ENCODE measurements at places on chromosomes 5 and 9.

DNA sequence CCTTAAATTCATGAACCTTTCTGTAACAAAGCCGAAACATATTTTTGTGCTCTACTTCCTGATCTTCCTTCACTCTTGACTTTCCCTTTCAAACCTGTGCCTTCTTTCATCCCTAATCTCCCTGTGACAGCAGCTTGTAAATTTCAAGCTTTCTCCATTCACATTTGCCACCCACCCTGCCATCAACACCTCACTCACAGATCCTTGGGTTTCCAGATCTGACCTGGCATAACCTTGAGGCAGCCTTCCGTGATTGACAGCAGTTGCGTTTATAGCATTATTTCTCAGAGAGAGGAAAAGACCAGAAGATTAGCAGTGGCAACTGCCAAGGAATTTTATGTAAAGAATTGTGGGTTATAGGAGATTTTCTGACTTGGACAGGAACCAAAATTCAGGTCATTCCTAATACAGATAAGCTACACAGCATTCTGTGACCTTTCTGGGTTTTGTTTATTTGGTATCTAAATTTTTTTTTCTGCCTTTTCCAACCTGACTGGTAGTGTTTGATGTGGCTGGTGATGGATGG is 260.0 kb downstream of the NR2F1-AS1 start:
- peaks cover 3% of the 10 kb centered on the region for H3K27me3 ChIP-seq
- H3K36me3 ChIP-seq, result no peaks in the 10 kb centered on the region
- DNase-seq, result no peak
- no peak overlapping the region for H3K4me3 ChIP-seq
- H3K27ac ChIP-seq, result no peak overlapping the region

GRCh38 chr5:44640945-44641456 is 167.7 kb upstream of the MRPS30 start:
- peaks cover 5% of the 10 kb centered on the region for H3K27me3 ChIP-seq
- no peak overlapping the region for H3K4me3 ChIP-seq
- no peak for DNase-seq
- no peak overlapping the region for H3K27ac ChIP-seq
- H3K36me3 ChIP-seq, result no peaks in the 10 kb centered on the region

DNA sequence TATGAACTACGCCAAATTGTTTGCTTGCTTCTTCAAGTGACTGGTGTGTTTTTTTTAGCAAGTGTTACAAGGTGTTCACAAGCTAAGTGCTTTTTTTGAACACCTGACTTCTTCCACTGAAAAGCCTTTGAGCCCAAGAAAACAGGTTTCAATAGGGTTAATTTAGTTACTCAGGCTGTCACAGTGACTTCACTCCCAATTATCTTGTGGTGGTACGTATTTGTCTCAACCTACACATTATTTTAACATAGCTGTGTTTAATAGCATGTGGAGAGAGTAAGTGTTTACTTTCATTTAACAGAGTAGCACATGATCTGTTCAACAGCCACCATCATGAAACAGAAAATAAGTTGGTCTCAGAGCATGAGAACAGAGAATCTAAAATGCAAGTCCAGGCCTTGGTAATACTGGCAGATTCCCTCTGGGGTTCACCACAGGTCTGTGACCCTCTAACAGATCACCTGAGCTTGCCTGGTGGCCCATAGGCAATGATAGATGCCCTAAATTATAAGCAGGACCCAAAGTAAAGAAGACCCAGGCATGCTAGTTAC is 267.7 kb upstream of the SMARCA2 start:
- H3K4me3 ChIP-seq, result no peak overlapping the region
- no peak for DNase-seq
- no peaks in the 10 kb centered on the region for H3K36me3 ChIP-seq
- no peak overlapping the region for H3K27ac ChIP-seq
- no peaks in the 10 kb centered on the region for H3K4me1 ChIP-seq
- no peaks in the 10 kb centered on the region for H3K27me3 ChIP-seq

GRCh38 chr9:73179589-73179988 is 27.9 kb downstream of the ANXA1 start:
- no peak overlapping the region for H3K27ac ChIP-seq
- no peaks in the 10 kb centered on the region for H3K4me1 ChIP-seq
- DNase-seq, result no peak
- H3K4me3 ChIP-seq, result no peak overlapping the region
- no peaks in the 10 kb centered on the region for H3K36me3 ChIP-seq
- no peaks in the 10 kb centered on the region for H3K27me3 ChIP-seq

- no peaks in the 10 kb centered on the region for H3K4me1 ChIP-seq
- no peaks in the 10 kb centered on the region for H3K27me3 ChIP-seq
- DNase-seq, result peak; percentile 62
- peaks cover 4% of the 10 kb centered on the region for H3K36me3 ChIP-seq
- no peak overlapping the region for H3K4me3 ChIP-seq
Observed at GRCh38 chr5:77129391-77129990, 42.4 kb upstream of the ZBED3 start.

DNA sequence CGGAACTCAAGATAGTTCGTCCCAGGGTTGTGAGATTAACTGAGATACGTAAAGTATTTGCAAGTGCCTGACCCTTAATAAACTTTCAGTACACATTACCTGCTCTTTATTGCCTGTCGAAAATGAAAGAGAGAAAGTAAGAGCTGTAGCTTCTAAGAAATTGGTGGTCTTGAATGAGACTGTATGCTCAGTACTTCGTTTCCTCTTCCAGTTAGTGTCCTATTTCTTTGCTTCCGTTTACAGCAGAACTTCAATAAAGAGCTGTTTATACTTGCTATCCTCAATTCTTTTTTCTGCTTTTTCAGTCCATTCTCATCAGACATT is 534 bp downstream of the SRFBP1 start:
- H3K27me3 ChIP-seq, result peaks cover 16% of the 10 kb centered on the region
- DNase-seq, result no peak
- peak overlapping the region; percentile 96 for H3K4me3 ChIP-seq
- H3K4me1 ChIP-seq, result peaks cover 26% of the 10 kb centered on the region
- peak overlapping the region; percentile 99 for H3K27ac ChIP-seq
- H3K36me3 ChIP-seq, result peaks cover 14% of the 10 kb centered on the region

DNA sequence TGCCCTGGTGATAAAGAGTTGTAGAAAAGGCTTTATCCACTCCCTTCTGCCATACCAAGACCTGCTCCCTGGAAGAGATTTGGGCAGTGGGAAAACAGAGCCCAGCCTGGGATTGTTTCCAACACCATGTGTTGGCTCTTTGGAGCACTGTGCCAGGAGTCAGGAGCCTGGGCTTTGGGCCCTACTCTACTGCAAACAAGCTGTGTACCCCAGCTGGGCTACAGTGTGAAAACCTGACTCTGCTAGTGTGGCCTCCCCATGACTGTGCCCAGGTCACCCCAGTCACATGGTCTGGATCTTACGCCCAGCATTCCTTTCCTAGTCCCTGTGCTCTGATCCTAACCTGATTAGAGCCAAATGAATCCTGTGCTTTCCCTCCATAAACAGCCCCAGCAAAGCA is 39.3 kb upstream of the SHB start:
- DNase-seq, result no peak
- no peak overlapping the region for H3K4me3 ChIP-seq
- H3K36me3 ChIP-seq, result peaks cover 3% of the 10 kb centered on the region

DNA sequence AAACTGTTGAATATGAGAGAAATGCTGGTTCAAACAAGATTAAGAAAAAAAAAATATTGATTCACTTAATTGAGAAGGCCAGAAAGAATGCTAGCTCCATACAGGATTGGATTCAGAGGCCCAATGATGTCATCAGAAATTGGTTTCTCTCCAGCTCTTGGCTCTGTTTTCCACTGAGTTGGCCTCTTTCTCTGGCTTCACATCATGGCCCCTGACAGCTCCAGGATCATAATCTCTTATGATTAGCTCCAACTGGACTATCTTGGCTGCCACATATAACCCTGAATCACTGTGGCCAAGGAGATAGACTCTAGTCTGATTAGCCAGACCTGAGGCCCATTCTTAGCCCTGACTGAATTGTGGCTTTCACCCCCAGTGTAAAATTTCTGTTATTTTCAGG is 244.7 kb upstream of the GRAMD2B start:
- no peak for DNase-seq
- H3K27ac ChIP-seq, result no peak overlapping the region
- H3K4me3 ChIP-seq, result no peak overlapping the region

GRCh38 chr5:140093866-140094265 is 20.0 kb upstream of the PURA start:
- H3K4me3 ChIP-seq, result no peak overlapping the region
- no peaks in the 10 kb centered on the region for H3K4me1 ChIP-seq
- DNase-seq, result no peak

GRCh38 chr5:137497396-137498290 is 1.5 kb downstream of the SPOCK1 start:
- H3K36me3 ChIP-seq, result no peaks in the 10 kb centered on the region
- H3K27me3 ChIP-seq, result peaks cover 7% of the 10 kb centered on the region
- H3K27ac ChIP-seq, result no peak overlapping the region
- H3K4me3 ChIP-seq, result peak overlapping the region; percentile 62
- H3K4me1 ChIP-seq, result no peaks in the 10 kb centered on the region

- H3K4me3 ChIP-seq, result no peak overlapping the region
- DNase-seq, result no peak
- no peaks in the 10 kb centered on the region for H3K36me3 ChIP-seq
- no peaks in the 10 kb centered on the region for H3K4me1 ChIP-seq
- no peaks in the 10 kb centered on the region for H3K27me3 ChIP-seq
- no peak overlapping the region for H3K27ac ChIP-seq
Observed at GRCh38 chr5:63823583-63823982, 138.7 kb downstream of the HTR1A start.

- no peaks in the 10 kb centered on the region for H3K4me1 ChIP-seq
- H3K36me3 ChIP-seq, result no peaks in the 10 kb centered on the region
- no peak overlapping the region for H3K27ac ChIP-seq
- H3K4me3 ChIP-seq, result no peak overlapping the region
- no peak for DNase-seq
Observed at GRCh38 chr9:86756576-86757381, 190.5 kb downstream of the GAS1 start.

DNA sequence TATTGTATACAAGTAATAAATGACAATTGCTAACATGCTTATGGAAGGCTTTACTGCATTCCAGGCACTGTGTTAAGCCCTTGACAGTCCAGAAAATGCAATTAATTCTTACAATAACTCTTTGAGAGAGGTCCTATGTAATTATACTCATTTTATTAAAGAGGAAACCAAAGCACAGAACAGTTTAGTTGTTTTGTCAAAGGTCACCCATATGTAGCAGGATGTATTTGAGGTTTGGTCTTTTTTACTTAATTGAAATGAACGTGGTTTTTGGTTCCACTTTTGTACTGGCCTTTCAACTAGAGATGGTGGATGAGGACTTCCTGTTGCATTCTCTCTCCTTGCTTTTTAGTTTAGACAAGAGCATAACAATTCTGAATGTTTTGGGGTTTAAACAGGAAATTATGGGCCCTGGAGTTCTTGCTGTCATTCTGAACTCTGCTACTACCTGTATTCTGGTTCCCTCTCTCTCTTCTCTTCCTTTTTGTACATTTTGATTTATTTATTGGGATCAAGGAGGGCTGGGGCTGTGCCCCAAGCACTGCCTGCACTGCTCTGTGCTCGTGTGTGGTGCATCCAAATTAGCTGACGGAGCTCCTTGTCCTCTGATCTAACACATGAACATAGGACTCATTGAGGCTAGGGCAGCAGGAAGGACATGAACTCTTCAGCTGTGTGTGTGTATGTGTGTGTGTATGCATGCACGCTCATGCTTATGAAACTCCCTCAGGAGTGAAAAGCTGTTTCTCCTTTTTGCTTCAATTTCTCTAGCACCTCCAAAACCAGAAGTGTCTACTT is 47.4 kb downstream of the SLC28A3 start:
- no peaks in the 10 kb centered on the region for H3K27me3 ChIP-seq
- H3K4me1 ChIP-seq, result peaks cover 11% of the 10 kb centered on the region
- H3K4me3 ChIP-seq, result no peak overlapping the region
- no peaks in the 10 kb centered on the region for H3K36me3 ChIP-seq
- H3K27ac ChIP-seq, result no peak overlapping the region

DNA sequence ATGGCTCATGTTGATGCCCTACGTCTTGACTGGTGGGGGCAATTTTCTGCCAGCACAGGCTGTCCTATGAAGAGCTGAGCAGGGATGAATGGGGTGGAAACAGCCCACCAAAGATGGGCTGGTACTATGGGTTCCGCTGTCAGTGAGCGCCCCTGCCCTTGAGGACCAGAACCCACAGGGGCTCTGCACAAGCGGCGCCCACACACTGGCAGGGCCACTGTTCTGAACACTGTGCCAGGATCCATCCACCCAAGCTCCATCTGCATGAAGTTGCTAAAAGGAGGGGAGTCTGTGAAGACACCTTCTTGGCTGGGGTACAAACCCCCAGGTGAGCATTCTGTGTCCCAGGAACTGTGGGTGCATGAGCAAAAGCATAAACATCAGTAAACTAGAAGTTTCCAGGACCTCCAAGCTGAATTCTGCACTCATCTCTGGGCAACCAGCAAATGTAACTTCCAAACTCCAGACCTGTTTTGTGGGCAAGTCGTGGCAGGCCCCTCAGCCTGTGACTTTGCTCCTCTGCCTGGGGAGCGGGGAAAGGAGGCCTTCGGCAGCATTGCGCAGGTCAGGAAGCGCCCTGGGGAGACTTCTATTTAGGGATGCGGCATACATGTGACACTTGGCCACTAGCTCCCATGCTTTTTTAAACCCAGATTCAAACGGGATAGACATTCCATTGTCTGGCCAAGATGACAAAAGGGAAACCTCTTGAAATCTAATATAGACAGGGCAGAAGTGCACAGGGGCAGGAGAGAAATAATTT is 48.9 kb downstream of the PTPN3 start:
- DNase-seq, result no peak
- no peaks in the 10 kb centered on the region for H3K36me3 ChIP-seq
- peaks cover 4% of the 10 kb centered on the region for H3K4me1 ChIP-seq
- H3K27ac ChIP-seq, result no peak overlapping the region
- H3K27me3 ChIP-seq, result peaks cover 5% of the 10 kb centered on the region

DNA sequence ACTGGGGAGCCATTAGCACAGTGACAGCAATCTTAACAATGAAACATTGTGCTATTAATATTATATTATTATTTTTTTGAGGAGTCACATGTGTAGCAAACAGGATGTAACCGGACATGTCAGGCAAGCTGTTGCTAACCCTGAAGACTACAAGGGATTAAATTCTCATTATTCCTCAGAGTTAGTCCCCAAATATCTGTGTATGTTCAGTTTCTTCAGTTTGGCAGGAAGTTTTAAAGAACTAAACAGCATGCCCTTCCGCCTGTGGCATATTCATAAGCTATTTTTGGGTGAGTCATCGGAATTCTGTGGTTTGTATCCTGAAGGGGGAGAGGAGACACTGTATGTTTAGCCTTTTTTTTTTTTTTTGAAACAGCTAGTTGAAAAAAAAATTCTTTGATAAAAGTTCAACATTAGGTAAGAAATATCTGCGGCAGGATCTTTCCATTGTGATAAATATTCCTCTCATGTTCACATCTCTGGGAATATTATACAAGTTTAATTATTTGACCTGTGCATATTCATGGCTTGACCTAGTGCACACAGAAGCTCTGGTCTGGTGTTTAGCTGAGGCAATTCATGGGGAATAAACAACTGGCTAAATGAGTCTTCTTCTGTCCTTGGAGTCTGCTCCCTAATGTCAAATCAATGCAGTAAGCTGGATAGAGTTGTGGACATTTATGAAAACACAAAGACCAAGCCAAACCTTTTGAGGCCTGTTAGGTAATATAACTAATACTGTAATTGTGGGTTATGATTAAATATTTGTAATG is 202.7 kb upstream of the CDKN2B start:
- no peaks in the 10 kb centered on the region for H3K36me3 ChIP-seq
- no peak for DNase-seq
- no peak overlapping the region for H3K27ac ChIP-seq
- peaks cover 8% of the 10 kb centered on the region for H3K4me1 ChIP-seq
- H3K4me3 ChIP-seq, result no peak overlapping the region

GRCh38 chr5:19577882-19578281 is 410.1 kb downstream of the CDH18 start:
- H3K4me3 ChIP-seq, result no peak overlapping the region
- DNase-seq, result no peak
- H3K27me3 ChIP-seq, result peaks cover 1% of the 10 kb centered on the region
- H3K4me1 ChIP-seq, result no peaks in the 10 kb centered on the region
- H3K36me3 ChIP-seq, result no peaks in the 10 kb centered on the region
- no peak overlapping the region for H3K27ac ChIP-seq
